A549 treated with DMSO at 1 μM for 4 hours (cell line): ENCODE measurements at places on chromosomes 3 and 15. TPM values are rescaled to one million over a fixed set of nuclear protein-coding genes. Genes with fewer than 3 reads are reported as not detected.

HHLA2 gene
- total RNA-seq, result 0.05 to 0.26 TPM (median 0.08 TPM) in 4 of 5 replicates, not detected in the other

SCN5A gene
- 0.57 to 1.3 TPM (median 0.92 TPM) in 5 replicates for total RNA-seq

SAMMSON gene
- not detected in 5 replicates for total RNA-seq

FBXO45 gene
- total RNA-seq, result 7.0 to 8.6 TPM (median 8.0 TPM) in 5 replicates

CHRM5 gene
- total RNA-seq, result 0.05 TPM in 1 of 5 replicates, not detected in the others

PLSCR5 gene
- total RNA-seq, result not detected in 5 replicates

MFSD1 gene
- total RNA-seq, result 45.0 to 52.0 TPM (median 46.9 TPM) in 5 replicates

SCAANT1 gene
- total RNA-seq, result 0.79 TPM in 1 of 5 replicates, not detected in the others

NPAP1 gene
- total RNA-seq, result not detected in 5 replicates

RPS17 gene
- 3,736 to 4,278 TPM (median 3,919 TPM) in 5 replicates for total RNA-seq

USP50 gene
- total RNA-seq, result not detected in 5 replicates

PLSCR2 gene
- 0.21 TPM in 1 of 5 replicates, not detected in the others for total RNA-seq

AMT gene
- total RNA-seq, result 0.24 to 0.62 TPM (median 0.26 TPM) in 5 replicates

CACNA2D2 gene
- 0.36 to 0.78 TPM (median 0.42 TPM) in 5 replicates for total RNA-seq

LPP gene
- 7.2 to 12.1 TPM (median 11.3 TPM) in 5 replicates for total RNA-seq

RAB6B gene
- 1.5 to 2.4 TPM (median 1.7 TPM) in 5 replicates for total RNA-seq

INKA1 gene
- total RNA-seq, result 1.6 to 1.7 TPM (median 1.6 TPM) in 5 replicates

FAM43A gene
- total RNA-seq, result 2.8 to 4.6 TPM (median 4.0 TPM) in 5 replicates

TTC23 gene
- total RNA-seq, result 9.6 to 12.7 TPM (median 12.0 TPM) in 5 replicates
